ENCODE measurements at places on chromosomes 2 and 18. TPM values are rescaled to one million over a fixed set of nuclear protein-coding genes. Genes with fewer than 3 reads are reported as not detected.

Gene DIPK1C
- total RNA-seq: not detected

Gene LRRC30
- total RNA-seq: not detected

Gene GKN2
- 3.5 TPM for total RNA-seq

Gene SGPP2
- total RNA-seq: 0.55 TPM

Gene SERPINB10
- not detected for total RNA-seq

Gene EML6
- 1.2 TPM for total RNA-seq

Gene SPEG
- total RNA-seq: 5.4 TPM

Gene SLC8A1
- 0.26 TPM for total RNA-seq

Gene CCBE1
- total RNA-seq: 8.7 TPM

Gene CD8A
- total RNA-seq: 0.34 TPM

Gene ALLC
- total RNA-seq: not detected

Gene LAMA3
- 51.4 TPM for total RNA-seq

Gene LGALSL
- 11.1 TPM for total RNA-seq

Gene PRSS56
- total RNA-seq: 0.11 TPM

Gene IKZF2
- 0.13 TPM for total RNA-seq

Gene KCNIP3
- 1.5 TPM for total RNA-seq

Gene KCNK3
- 0.81 TPM for total RNA-seq

Gene ONECUT2
- total RNA-seq: 0.31 TPM

Gene CEP76
- 6.3 TPM for total RNA-seq

Gene PLEKHM3
- total RNA-seq: 2.8 TPM

Gene PCARE
- not detected for total RNA-seq

Gene CCNT2
- 7.9 TPM for total RNA-seq

Gene FOXD4L1
- 0.24 TPM for total RNA-seq

Gene GKN1
- total RNA-seq: not detected

Gene NFE2L2
- 48.1 TPM for total RNA-seq

Gene KCNS3
- total RNA-seq: 1.1 TPM

Gene MATN3
- total RNA-seq: 11.4 TPM

Gene RAB27B
- total RNA-seq: 9.0 TPM

Gene KIAA2012
- total RNA-seq: not detected

Gene HOXD13
- total RNA-seq: 0.29 TPM

Gene KLHL14
- total RNA-seq: not detected

Gene TRAPPC12
- 66.3 TPM for total RNA-seq

Gene CAVIN2
- 35.7 TPM for total RNA-seq

Gene UPP2
- total RNA-seq: not detected

Gene GIGYF2
- total RNA-seq: 23.2 TPM

Gene UGT1A6
- total RNA-seq: 1.5 TPM

Gene SLC9A4
- total RNA-seq: not detected

Gene TWIST2
- total RNA-seq: 16.6 TPM

Gene PKP4
- 22.9 TPM for total RNA-seq

Gene FAHD2B
- total RNA-seq: 11.8 TPM

Gene HAAO
- total RNA-seq: not detected

Gene DCDC2C
- total RNA-seq: not detected

Gene CASP10
- 2.0 TPM for total RNA-seq

Measured in A549 treated with GW870086 at 1 μM for 4 hours (cell line).